Epithelial cell of umbilical artery (primary cell): ENCODE measurements at places on chromosomes 16 and 17. TPM values are rescaled to one million over a fixed set of nuclear protein-coding genes. Genes with fewer than 3 reads are reported as not detected.

The TSNAXIP1 gene
- total RNA-seq: 0.32 TPM in 1 of 2 replicates, not detected in the other

The DUSP3 gene
- 33.8 and 49.7 TPM in 2 replicates for total RNA-seq

The KLHDC4 gene
- 24.0 and 36.8 TPM in 2 replicates for total RNA-seq

The WFDC1 gene
- total RNA-seq: 0.15 TPM in 1 of 2 replicates, not detected in the other

The NGFR gene
- under 0.01 and 0.30 TPM in 2 replicates for total RNA-seq

The CCDC92B gene
- not detected in 2 replicates for total RNA-seq

The CMTM4 gene
- 9.3 and 10.4 TPM in 2 replicates for total RNA-seq

The HOXB1 gene
- total RNA-seq: not detected in 2 replicates

The KRT27 gene
- not detected in 2 replicates for total RNA-seq

The FAM20A gene
- 0.30 TPM in 1 of 2 replicates, not detected in the other for total RNA-seq

The PHOSPHO1 gene
- total RNA-seq: not detected in 2 replicates

The ENPP7 gene
- not detected in 2 replicates for total RNA-seq

The KRTAP2-1 gene
- total RNA-seq: not detected in 2 replicates

The IL34 gene
- 0.32 and 1.4 TPM in 2 replicates for total RNA-seq

The GNAO1 gene
- total RNA-seq: under 0.01 TPM in 1 of 2 replicates, not detected in the other

The TP53TG3C gene
- 0.32 TPM in 1 of 2 replicates, not detected in the other for total RNA-seq

The CIAO2B gene
- 169 and 285 TPM in 2 replicates for total RNA-seq

The SLC13A2 gene
- total RNA-seq: not detected in 2 replicates

The SOX9 gene
- total RNA-seq: under 0.01 and 0.15 TPM in 2 replicates

The HOXB8 gene
- 2.0 and 3.6 TPM in 2 replicates for total RNA-seq

The TBC1D3E gene
- not detected in 2 replicates for total RNA-seq

The CCL17 gene
- not detected in 2 replicates for total RNA-seq

The SLC13A5 gene
- not detected in 2 replicates for total RNA-seq

The SULT1A2 gene
- total RNA-seq: under 0.01 TPM in 1 of 2 replicates, not detected in the other

The PMFBP1 gene
- not detected in 2 replicates for total RNA-seq

The HS3ST3B1 gene
- total RNA-seq: 0.32 TPM in 1 of 2 replicates, not detected in the other

The SLC35G6 gene
- not detected in 2 replicates for total RNA-seq

The C17orf113 gene
- 0.15 and 0.32 TPM in 2 replicates for total RNA-seq

The SHISA6 gene
- not detected in 2 replicates for total RNA-seq

The MMD gene
- 9.4 and 10.9 TPM in 2 replicates for total RNA-seq

The RPRML gene
- not detected in 2 replicates for total RNA-seq

The SPATA22 gene
- total RNA-seq: 0.30 and 1.3 TPM in 2 replicates

The CHP2 gene
- total RNA-seq: not detected in 2 replicates

The NAE1 gene
- total RNA-seq: 93.2 and 94.8 TPM in 2 replicates

The TMEM238L gene
- total RNA-seq: not detected in 2 replicates

The YPEL2 gene
- total RNA-seq: 60.1 and 85.0 TPM in 2 replicates

The ASGR1 gene
- total RNA-seq: 5.5 and 9.1 TPM in 2 replicates

The CDK5RAP3 gene
- total RNA-seq: 45.1 and 75.8 TPM in 2 replicates

The CDH11 gene
- total RNA-seq: 2.6 and 3.3 TPM in 2 replicates
